ENCODE measurements at places on chromosomes 2 and 18. TPM values are rescaled to one million over a fixed set of nuclear protein-coding genes. Genes with fewer than 3 reads are reported as not detected.

- no peak for DNase-seq
Observed at GRCh38 chr2:223841436-223842190, 4.2 kb upstream of the AP1S3 start.

DNA sequence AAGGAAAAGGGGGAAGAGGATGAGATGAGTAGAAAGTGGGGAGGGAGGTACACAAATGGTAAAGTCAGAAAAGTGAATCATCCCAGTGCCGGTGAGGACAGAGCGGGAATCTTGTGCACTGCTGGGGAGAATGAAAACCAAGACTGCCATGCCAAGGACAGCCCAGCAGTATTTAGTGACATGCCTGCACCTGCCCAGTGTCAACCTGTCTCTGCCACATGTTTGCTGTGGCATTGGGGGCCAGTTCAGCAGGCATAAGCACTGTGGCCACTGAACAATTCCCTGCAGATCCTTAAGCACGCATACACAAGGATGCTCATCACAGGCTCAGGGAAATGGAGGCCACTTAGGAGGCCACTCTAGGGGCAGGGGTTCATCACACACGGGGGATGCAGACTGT is 5.2 kb upstream of the KCNK3 start:
- no peak for DNase-seq

DNA sequence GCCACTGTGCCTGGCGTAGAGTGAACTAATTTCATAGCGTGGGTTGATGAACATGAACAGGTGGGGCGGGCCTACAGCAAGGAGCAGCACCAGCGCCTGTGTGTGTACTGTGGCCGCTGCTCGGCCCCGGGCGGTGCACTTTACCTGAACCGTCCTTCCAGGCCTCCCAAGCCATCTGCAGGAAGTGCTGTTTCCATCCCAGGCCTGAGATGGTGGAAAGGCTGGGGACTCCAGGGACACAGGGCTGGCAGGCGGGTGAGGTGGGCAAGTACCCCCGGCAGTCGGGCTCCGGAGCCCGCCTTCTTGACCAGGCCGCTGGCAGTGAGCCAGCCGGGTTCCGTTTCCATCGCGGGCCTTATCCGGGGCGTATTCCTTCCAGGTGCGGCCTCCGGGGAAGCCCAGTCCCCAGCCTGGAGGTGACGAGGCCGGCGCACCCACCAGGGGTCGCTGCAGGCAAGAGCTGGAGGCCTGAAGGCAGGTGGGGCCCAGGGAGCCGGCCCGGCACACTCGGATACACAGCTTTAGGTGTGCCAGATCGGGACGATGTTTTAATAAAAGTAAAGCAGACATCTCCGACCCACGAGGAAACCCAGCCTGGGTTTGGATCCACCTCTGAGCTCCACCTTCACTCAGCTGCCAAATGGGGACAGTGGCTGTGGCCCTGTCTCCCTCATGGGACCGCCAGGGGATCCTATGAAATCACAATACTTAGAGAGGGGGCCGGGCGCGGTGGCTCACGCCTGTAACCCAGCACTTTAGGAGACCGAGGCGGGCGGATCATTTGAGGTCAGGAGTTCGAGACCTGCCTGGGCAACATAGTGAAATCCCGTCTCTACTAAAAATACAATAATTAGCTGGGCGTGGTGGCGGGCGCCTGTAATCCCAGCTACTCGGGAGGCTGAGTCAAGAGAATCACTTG is 22.7 kb upstream of the PDIA6 start:
- peak; percentile 26 for DNase-seq

- no peak for DNase-seq
Observed at GRCh38 chr18:38948436-38948835, 1382.8 kb upstream of the CELF4 start.

GRCh38 chr2:169362118-169362893 is at the start of gene LRP2:
TSS of gene LRP2 (minus strand) at chr2:169362534. CDS start at chr2:169362399, 135 bp downstream.
- no peak for DNase-seq

DNA sequence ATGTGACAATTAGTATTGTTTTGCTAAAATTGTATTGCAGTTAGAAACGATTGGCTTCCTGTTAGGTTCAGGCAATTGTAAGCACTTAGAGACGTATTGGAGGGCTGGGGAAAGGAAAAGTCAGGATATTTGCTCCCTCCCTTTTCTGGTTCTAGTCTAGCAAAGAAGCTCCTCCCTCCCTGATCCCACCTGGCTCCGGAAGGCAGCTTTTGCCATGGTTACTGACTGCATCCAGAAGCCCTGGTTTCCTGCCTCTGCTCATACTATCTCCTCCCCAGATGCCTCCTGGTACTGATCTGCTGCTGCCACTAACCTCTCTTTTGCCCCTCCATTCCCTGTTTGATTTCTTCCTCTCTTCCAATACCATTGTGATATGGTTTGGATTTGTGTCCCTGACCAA is 275.9 kb downstream of the MREG start:
- no peak for DNase-seq

- no peak for DNase-seq
Observed at GRCh38 chr2:144592500-144593256, 72.8 kb upstream of the ZEB2 start.

IL18R1 gene
- 2.8 TPM for total RNA-seq

- peak; percentile 48 for DNase-seq
Observed at GRCh38 chr2:100818606-100819369, 1.2 kb upstream of the NPAS2 start.

GRCh38 chr2:6945087-6945813 is 28.0 kb downstream of the RNF144A start:
- no peak for DNase-seq

- no peak for DNase-seq
Observed at GRCh38 chr2:241320394-241320793, 4.7 kb downstream of the SEPTIN2 start.

HAUS1 gene
- 129 TPM for total RNA-seq

GRCh38 chr2:174617120-174617519 is 19.5 kb upstream of the WIPF1 start:
- no peak for DNase-seq

DNA sequence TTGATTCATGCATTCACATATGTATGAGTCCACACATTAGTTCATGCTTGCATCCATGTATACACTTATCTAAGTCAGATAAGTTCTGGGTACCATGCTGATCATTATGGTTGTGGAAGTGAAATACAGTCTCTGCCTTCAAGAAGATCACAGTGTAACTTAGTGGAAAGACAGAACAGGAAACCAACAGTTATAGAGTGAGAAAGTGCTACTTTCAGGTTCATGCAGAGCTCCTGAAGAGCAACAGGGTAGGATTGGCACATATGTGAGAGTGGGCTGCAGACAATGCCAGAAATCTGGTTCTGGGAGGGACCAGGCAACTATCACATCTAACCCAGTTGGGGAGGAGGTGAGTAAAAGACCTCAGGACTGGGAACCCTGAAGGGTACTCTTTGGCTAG is 35.4 kb upstream of the PGAP1 start:
- DNase-seq = no peak

DNA sequence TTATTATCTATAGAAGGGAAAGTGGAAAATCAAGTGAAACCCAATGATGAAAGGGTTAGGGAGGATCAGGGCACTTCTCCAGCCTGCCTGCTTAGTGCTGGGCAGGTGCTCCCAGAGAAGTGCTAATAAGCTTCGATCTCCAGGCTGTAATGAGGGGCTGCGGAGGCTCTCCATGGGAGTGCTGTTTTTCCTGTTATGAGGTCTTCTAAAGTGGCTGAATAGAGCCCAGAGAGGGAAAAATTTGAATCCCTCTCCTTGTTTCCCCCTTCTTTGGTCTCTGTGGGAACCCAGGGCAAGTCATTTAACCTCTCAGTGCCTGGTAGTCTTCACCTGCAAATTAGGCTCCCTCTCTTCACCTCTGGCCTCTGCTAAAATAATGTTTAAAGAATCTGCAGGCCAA is 351.7 kb upstream of the DCC start:
- DNase-seq = no peak

PRKRA gene
- 53.9 TPM for total RNA-seq

ELOA2 gene
- not detected for total RNA-seq

DNA sequence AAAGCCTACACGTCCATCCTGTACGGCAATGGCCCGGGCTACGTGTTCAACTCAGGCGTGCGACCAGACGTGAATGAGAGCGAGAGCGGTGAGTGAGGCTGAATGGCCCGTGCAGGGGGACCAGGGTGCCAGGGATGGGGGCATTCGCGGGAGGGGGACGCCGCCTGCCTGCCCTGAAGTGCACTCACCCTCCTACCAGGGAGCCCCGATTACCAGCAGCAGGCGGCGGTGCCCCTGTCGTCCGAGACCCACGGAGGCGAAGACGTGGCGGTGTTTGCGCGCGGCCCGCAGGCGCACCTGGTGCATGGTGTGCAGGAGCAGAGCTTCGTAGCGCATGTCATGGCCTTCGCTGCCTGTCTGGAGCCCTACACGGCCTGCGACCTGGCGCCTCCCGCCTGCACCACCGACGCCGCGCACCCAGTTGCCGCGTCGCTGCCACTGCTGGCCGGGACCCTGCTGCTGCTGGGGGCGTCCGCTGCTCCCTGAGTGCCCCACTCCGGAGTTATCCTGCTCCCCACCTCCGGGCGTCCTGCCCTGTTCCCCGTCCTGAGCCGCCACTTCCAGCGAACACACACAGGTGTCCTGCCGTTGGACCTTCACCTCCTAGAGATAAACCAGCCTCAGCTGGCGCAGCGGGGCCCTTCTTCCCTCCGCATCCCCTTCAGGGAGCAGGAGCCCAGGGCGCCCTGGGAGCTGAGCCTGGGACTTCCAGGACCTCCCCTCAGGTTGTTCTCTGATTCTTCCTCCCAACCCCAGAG is 2.9 kb downstream of the ALPI start:
- DNase-seq = no peak

RAX gene
- total RNA-seq = not detected

DNA sequence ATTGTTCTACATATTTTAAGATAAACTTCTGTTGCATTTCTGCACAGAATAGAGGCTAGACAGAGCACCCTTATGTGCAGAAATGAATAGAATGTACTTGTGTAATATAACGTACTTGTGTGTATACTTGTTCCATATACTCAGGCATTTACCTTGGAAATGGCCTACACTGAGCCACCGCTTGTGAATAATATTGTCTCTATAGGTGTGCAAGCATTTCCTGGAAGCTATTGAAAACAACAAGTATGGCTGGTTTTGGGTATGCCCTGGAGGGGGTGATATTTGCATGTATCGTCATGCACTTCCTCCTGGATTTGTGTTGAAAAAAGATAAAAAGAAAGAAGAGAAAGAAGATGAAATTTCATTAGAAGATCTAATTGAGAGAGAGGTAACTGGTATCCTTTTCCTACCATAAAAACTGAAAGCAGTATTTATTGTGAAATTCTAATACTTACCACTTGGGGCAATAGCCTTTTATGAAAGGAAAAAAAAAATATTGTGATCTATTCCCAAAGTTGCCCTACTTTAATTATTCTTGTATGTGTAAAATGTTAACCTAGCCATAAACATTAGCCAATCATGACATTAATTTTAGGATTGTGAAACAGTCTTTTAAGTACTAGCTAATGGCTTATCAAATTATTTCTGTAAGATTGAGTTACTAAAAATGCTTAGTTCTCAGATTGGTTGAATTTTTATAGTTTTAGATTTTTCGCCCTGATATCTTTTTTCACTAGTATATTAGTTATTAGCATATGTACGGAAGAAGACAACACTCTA is 18.0 kb downstream of the ZC3H15 start:
- peak; percentile 8 for DNase-seq

DNA sequence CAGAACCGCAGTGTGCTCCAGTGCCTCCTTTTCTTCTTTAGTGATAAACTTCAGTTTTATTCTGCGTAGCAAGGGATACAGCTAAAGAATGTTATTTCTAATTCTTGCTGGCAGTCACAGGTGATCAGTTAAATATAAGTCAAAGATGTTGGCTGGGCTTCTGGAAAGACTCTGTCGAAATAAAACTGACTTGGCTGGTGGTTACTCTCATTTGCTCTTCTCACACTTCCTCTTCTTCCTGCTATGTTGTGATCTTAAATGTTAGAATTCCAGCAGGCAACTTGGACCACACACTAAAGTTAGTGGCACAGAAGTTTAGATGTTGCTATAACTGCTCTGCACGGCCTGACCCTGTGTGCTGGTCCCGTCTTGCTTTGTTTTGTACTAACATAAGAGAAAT is 278.6 kb downstream of the CDH19 start:
- DNase-seq = no peak

ITM2C gene
- 85.8 TPM for total RNA-seq

GRCh38 chr2:105845976-105846375 is 101.3 kb downstream of the NCK2 start:
- no peak for DNase-seq

- DNase-seq = no peak
Observed at GRCh38 chr2:184113696-184114403, 484.5 kb upstream of the ZNF804A start.

- no peak for DNase-seq
Observed at GRCh38 chr2:15929861-15930260, 10.5 kb upstream of the MYCN start.

CYRIA gene
- 0.53 TPM for total RNA-seq

CTAGE1 gene
- total RNA-seq = not detected

DNA sequence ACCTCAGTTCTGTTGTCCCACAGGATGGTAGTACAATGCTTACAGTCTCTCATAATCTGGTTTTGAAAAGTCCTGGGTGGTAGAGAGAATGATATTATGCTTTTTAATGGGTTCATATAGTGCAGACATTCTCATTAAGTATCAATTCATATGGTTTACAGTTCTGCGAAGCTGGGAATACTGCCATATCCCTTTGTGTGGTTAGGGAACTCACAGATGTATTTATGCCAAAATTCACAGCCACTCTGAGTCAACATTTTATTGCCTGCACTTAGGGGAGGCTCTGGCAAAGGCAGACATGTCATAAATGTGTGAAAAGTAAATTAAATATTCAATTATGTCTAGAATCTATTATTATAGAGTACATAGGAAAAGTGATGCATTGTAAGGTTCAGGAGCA is 808.2 kb downstream of the SUCLG1 start:
- peak; percentile 38 for DNase-seq

MROH2A gene
- not detected for total RNA-seq

ACSL3 gene
- 115 TPM for total RNA-seq

FSIP2 gene
- under 0.01 TPM for total RNA-seq

GRCh38 chr2:102397209-102397608 is 25.8 kb upstream of the IL18RAP start:
- DNase-seq = no peak

NGEF gene
- total RNA-seq = 1.3 TPM

GRCh38 chr2:239919774-239920692 is 105.1 kb downstream of the NDUFA10 start:
- DNase-seq = no peak

GRCh38 chr2:96811917-96812316 is 4.2 kb upstream of the CNNM3 start:
- DNase-seq = no peak

DNA sequence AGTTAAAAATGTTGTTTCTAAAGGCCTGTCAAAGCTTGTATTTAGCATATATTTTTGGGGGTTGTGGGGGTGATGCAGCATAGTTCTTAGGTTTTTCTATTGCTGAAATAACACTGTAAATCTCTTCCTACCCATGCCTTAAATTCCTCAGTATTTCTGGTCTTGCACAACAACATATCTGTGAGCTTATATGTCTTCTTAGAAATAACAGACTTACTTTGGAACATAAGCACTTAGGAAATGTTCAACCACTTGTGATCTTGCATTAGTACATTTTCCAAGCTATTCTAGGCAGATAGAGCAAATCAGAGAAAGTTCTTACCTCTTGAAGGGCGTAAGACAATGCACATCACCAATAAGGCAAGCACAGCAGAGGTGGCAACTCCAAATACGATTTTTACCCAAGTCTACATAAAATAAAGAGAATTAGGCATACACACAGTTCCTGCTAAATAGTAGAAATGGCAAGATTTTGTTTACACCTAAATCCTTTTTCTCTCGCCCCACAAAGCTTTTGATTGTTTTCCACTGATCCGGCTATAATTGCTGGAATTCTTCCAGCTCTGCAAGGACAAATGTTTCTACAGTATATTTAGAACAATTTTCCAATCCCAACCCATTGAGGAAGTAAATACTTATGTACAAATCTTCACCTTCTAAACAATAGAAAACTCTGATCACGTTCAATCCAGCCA is 512 bp downstream of the FAP start:
- no peak for DNase-seq

CPO gene
- total RNA-seq = 0.39 TPM

CREG2 gene
- not detected for total RNA-seq
